ENCODE measurements at places on chromosomes 7 and 10.

DNA sequence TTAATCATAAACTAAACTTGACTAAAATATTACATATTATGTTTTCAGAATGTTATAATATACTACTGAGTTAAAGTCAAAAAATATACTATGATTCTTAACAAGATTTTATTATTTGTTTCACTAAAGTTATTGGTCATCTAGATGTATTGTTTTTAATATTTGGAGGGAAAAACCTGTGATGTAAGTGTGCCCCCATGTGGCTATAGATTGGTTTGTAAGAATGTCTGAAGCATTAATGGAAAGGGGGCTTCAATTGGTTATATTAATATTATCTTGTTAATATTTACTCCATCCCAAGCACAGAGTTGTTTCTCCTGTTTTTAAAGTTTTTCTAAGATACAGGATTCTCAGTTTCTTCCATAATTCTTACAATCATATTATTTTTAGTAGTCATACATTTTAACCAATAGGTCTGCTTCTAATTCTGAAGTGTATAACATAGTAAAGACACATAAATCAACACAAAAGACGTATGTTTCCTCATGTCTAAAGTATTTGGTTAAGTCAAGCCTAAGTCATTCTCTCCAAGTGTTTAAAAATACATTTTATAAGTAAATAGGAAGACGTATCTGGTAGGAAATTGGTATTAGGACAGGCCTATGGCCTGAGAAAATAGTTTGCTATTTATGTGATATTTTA lies 58.0 kb downstream of the GNAT3 start:
- DNase-seq, result no peak

DNA sequence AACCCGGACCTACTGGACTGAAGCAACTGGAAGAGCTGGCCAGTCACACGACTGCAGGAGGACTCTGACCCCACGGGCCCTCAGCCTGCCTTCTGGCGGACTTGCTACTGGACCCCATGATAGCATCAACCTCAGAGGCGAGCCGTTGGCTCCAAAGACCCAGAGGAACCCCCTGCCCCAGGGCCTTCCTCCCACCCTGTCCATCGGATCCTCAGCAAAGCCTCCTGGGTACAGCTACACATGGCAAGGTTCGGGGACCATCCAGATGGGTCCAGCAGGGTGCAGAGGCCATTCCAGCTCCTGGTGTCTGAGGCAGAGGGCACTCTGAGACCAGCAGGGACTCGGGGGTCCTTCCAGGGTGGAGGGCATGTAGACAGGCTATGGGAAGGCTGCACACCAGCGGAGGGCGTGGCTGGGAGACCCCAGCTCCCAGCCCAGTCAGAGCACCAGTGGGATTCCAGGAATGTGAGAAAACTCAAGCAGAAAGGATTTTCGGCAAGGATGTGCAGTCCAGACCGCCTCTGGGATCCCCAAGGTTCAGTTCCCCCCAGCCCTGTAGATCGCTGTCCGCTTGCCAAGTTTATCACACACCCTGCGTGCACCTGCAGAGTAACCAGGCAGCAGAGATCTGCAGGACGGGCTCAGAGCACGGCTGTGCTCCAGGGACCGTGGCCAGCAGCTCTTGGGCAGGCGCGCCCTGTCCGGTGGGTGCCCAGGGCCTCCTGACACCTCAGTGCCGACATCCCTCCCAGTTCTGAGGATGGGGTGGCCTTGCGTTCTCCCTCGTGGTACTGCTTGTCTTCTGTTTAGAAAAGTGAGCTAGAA lies 89.8 kb upstream of the PPP2R2D start:
- DNase-seq, result no peak

- DNase-seq, result no peak
Observed at GRCh38 chr7:28705350-28705749, 252.8 kb downstream of the TRIL start.

DNA sequence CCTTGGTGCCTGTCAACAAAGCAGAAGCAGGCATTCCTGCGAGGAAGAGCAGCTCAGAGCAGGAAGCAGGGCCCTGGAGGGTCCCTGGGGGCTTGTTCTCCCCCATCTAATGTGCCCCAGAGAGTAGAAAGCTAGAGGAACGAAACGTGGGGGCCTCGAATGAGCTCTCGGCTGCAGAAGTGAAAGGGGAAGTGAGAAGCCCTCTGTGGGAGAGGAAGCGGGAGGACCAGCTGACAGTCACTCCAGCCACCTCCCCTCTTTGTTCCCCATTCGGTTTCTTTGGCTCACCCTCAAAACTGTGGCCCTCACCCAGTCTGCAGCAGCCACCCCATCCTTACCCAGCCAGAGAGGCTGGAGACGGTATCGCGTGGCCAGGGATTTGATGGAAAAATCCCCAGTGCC lies 25.0 kb downstream of the C10orf105 start:
- DNase-seq, result no peak

GRCh38 chr10:18583575-18584270 lies 67.7 kb downstream of the NSUN6 start:
- no peak for DNase-seq

- no peak for DNase-seq
Observed at GRCh38 chr7:158842486-158842885, 13.2 kb upstream of the ESYT2 start.

- DNase-seq, result no peak
Observed at GRCh38 chr7:94367949-94368348, 26.7 kb upstream of the COL1A2 start.

GRCh38 chr7:115997221-115997620 lies 33.3 kb downstream of the TFEC start:
- DNase-seq, result no peak

GRCh38 chr7:63039882-63040281 lies 958.8 kb upstream of the ZNF722 start:
- no peak for DNase-seq

- DNase-seq, result no peak
Observed at GRCh38 chr10:130686689-130687300, 550.6 kb downstream of the GLRX3 start.

GRCh38 chr7:128323040-128323439 lies 20.7 kb downstream of the RBM28 start:
- no peak for DNase-seq

DNA sequence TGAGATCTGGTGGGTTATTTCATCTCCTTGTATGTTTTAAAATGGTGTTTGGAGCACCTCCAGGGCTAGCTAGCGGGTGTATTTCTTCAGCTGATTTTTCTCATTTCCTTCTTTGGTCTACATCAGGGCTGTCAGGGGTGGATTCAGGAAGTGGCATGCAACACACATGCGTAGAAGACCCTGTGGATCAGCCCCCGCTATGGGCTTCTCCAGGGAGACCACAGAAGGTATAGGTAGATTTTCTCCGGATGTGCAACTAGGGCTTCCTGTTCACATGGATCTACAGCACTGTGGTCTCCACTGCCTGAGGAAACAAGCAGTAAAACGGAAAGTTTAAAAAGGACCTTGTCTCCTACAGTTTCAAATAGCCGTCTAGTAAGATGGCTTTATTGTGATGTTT lies 10.4 kb downstream of the NUB1 start:
- no peak for DNase-seq

DNA sequence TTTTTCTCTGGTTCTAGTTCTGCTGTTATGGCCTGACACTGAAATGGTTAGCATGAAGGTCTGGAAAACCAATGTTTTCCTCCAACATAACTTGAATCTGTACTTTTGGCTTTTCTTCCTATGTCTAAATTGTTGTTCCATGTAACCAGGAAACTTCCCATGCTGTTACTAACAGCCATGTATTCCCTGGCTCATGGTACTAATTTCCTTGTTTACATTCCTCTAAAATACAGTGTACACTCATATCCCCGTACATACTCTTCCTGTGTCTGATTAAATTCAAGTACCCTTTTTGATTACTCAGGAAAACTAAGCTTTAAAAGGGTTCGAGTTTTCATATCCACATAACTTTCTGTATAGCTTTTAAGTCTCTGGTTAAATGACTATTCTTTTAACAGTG lies 12.3 kb upstream of the ACSM6 start:
- no peak for DNase-seq

DNA sequence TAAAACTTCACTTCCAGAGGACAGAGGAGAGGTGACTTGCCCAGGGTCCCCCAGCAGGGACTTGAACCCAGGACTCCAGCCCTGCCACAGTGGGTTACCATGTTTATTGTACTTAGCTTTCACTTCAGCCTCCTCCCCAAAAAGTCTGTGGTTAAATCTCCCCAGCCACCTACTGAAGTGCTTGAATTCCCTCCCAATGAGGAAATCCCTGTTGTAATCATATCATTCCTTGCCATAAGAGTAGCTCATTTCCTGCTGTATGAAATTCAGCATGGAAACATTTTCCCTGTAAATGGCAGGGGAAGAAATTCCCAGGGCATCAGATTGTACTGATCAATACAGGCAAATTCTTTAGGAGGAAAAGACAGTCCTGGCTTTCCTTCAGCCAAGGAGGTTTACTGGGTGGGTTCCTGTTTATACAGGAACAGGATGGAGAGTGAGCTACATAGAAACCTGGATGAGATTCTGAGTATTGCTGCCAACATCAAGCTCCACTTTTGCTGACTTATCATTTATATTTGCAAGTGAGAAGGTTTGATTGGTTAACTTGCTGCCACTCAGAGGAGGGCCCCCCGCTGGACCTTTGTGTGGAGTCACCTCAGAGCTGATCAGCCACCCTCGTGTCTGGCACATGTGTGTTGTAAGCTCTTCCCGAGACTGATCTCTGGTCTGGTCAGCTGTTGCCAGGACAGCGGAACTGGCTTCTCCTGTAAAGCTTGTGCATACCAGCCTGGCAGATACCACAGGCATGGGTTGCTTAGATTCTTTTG lies 16.4 kb upstream of the PDZD8 start:
- peak; percentile 36 for DNase-seq

GRCh38 chr10:18436902-18437301 lies 214.5 kb downstream of the NSUN6 start:
- no peak for DNase-seq

GRCh38 chr7:39017369-39017915 lies 39.7 kb downstream of the POU6F2 start:
- DNase-seq, result no peak

DNA sequence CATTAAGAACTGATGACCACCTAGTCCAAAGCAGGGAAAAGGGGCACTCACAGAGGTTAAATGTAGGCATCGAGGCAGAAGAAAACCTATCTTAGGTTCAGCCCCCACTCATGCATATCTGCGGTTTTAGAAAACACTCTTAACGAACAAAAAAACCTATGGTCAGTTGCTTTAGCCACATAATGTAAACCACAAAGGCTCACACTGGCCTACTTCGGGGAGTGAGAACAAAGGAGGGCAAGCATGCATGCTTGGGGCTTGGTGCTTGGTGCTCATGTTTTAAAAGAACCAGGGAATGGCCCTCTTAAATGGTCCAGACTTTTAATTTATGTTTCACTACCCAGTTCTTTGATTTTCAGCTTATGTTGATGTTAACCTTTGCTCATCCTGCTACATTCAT lies 14.2 kb downstream of the INSYN2A start:
- DNase-seq, result no peak

DNA sequence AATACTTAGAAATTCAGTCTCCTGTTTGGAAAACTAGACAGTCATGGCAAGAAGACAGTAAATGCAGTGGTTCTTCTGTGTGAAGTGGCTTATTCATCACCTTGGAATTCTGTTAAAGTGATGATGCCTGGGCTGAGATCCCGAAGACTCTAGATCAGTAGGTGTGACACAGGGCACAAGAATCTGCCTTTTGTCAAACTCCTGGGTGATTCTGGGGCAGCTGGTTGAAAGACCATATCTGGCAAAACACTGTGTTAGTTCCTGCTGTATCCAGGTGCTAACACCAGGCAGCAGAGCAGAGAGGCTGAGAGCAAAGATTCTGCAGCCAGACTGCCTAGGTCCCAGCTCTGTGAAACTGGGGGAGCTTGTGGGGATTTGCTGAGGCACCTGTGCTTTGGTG lies 26.5 kb downstream of the MRC1 start:
- DNase-seq, result peak; percentile 98

DNA sequence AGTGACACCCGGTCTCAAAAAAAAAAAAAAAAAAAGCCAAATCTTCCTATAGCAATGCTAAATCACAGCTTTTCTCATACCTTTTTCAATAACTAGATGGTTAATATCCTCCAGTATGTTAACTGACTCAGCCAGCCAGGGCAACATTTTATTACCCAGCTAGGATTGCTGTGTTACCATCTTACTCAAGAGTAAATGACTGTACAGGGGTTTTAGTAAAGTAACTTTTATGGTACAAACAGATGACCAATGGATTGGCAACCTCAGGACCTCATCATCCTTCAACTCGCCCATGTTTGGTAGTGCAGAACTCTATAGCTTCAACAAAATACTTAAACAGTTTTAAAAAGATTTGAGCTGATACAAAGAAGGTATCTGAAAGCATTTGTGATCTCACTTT lies 59.5 kb downstream of the HBP1 start:
- DNase-seq, result no peak

- no peak for DNase-seq
Observed at GRCh38 chr7:105905910-105906568, 29.6 kb upstream of the ATXN7L1 start.

- no peak for DNase-seq
Observed at GRCh38 chr10:53719658-53720057, 947.1 kb upstream of the MBL2 start.

GRCh38 chr7:45919231-45919784 lies 1.8 kb downstream of the IGFBP3 start:
- no peak for DNase-seq

GRCh38 chr10:15083674-15084501 lies 4.7 kb downstream of the ACBD7 start:
- DNase-seq, result no peak

GRCh38 chr10:88049204-88049603 lies 185.8 kb downstream of the PTEN start:
- no peak for DNase-seq

DNA sequence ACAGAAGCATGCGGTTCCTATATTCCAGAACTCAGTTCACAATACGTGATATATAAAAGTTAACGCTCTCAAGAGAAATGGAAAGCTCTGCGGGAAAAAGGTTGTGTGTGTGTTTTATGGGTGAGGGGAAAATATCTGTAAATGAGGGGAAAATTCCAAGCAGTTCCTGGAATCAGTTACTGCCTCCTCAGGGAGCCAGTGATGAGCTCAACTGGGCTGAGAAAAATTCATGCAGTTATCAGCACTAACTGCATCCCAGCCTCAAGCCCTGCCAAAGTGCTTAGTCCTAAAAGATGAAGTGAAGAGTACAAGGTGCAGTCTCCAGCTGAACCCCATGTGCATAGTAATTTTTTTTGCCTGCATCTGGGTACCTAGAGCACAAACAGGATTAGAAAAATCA lies 191.9 kb downstream of the CDK14 start:
- no peak for DNase-seq

GRCh38 chr10:124551755-124552154 lies 90.1 kb downstream of the LHPP start:
- DNase-seq, result no peak

- DNase-seq, result peak; percentile 26
Observed at GRCh38 chr10:122877264-122877663, 2.1 kb downstream of the FAM24B start.

DNA sequence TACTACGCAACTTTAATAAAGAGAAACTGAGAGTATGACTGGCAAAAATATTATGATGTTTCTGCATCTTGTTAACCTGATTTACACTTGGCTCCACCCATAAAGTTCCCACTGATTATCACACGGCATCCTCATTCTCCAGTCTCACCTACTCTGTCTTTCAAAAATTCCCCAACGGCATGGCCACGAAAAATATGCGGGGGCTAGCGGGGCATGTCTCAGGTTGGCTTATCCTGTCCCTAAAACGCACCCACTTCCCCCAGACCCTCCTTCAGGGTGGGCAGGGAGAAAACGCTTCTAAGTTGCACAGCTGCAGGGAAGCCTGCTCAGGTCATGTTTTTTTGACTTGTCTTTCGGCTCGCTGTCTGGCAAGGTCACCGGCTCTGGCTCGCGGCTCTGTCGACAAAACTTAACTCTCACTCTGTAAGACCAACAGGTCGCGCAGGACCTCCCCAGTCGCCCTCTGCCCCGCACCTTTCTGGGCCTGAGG lies 3.8 kb downstream of the CDK6 start:
- DNase-seq, result no peak

Measured in foreskin keratinocyte (primary cell).